Stimulated activated CD4-positive, alpha-beta T cell treated with anti-CD3 and anti-CD28 coated beads, Interleukin-15, amount 100 ng/mL, for 48 hours (primary cell): ENCODE measurements at places on chromosomes 12 and 14.

DNA sequence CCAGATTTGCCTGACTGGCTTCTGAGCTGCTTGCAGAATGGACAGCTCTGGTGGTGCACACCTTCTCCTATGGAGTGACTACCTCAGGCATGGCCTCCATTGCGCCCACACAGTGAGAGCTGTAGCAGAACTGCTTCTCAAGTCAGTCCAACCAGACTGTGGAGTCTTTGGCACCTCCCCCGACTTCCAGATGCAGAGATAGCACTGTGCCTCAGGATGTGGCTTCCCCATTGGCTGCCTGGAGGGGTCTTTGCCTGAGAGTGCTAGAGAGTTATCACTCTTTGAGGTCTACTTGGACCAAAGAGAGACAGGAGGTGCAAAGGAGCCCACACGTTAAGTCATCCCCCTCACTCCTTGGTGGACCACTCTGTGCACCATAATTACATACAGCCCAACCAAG is 44.8 kb upstream of the FRS2 start:
- no peak for DNase-seq

- no peak for DNase-seq
Measured at GRCh38 chr14:90159146-90159545, 97.2 kb upstream of the PSMC1 start.

GRCh38 chr14:55599250-55599879 is 19.4 kb downstream of the KTN1 start:
- DNase-seq, result no peak

DNA sequence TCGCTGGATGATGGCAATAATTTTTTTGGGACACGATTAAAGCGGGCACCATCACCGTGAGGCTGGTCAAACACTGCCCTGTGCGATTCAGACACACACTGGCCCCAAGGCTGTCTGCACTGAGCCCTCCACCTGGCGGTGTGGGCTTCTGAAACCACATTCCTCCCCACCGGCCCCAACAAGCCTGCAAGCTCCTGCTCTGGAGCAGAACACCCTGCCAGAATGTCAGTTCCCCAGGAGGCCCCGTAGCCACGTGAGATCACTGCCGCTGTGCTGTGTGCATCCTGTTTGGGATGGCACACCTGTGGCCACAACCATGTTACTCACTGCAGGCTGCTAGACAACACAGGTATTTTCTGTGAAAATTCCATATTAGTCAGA is 7.9 kb downstream of the GSC start:
- no peak for DNase-seq

GRCh38 chr14:92481811-92482555 is 31.6 kb upstream of the RIN3 start:
- DNase-seq, result no peak

- DNase-seq, result no peak
Measured at GRCh38 chr14:68810173-68811153, 17.6 kb upstream of the ZFP36L1 start.

- DNase-seq, result no peak
Measured at GRCh38 chr12:20513189-20513588, 144.9 kb downstream of the PDE3A start.

DNA sequence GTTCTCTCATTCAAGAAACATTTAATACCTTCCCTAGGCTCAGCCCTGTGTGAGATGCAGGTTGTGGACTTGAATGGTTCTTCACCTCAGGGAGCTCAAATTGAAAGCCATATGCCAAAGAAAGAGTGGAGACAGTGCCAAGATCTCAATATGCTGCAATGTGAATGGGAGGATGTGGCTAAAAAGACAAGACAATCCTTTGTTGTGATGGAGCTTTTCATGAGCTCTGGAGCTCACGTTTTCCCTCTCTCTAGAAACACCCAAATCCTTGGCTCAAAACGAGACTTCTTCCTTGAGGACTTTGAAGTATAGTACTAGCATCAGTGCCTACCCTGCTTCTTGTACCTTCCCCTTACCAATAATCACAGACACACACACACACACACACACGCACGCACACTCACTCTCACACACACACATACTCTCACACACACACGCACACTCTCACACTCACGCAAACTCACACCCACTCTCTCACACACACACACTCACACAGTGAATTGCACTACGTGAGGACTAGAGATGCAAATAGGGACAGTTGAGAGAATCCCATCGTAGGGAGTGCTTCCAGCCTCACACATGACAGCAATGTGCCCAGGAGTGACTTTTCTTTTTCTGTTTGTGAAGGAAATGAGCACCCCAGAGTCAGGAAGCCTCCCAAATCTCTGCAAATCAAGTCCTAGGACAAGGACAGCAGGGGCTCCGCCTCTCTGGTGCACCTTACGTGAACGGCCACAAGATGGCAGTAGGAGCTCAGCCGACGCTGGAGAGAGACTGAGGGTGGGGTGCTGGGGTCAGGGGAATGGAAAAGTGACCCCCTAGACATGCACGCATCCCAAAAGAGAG is 231.4 kb downstream of the PCNX1 start:
- no peak for DNase-seq

DNA sequence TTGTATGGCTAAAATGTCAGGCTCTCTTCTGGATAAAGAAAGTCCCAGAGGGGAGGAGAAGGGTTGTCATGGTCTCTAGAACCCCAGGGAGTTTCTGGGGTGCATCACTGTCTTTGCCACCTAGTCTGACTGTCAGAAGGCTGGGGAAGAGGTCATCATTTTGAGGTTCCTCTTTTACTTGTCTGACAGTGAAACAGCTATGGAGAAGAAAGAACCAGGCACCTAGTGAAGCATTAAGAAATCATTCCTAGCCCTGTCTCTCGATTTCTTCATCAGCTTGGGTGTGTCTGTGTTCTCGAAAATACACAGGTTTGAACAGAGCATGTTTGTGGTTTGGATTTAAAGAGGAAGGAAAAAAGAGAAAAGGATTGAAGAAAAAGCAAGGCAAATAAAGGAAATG is 158.7 kb upstream of the LRIG3 start:
- DNase-seq, result no peak

GRCh38 chr14:68165274-68165843 is 345.8 kb downstream of the RAD51B start:
- no peak for DNase-seq

GRCh38 chr14:91841065-91841464 is 26.3 kb downstream of the TC2N start:
- no peak for DNase-seq

GRCh38 chr12:93664573-93665138 is 12.5 kb upstream of the CRADD start:
- no peak for DNase-seq

DNA sequence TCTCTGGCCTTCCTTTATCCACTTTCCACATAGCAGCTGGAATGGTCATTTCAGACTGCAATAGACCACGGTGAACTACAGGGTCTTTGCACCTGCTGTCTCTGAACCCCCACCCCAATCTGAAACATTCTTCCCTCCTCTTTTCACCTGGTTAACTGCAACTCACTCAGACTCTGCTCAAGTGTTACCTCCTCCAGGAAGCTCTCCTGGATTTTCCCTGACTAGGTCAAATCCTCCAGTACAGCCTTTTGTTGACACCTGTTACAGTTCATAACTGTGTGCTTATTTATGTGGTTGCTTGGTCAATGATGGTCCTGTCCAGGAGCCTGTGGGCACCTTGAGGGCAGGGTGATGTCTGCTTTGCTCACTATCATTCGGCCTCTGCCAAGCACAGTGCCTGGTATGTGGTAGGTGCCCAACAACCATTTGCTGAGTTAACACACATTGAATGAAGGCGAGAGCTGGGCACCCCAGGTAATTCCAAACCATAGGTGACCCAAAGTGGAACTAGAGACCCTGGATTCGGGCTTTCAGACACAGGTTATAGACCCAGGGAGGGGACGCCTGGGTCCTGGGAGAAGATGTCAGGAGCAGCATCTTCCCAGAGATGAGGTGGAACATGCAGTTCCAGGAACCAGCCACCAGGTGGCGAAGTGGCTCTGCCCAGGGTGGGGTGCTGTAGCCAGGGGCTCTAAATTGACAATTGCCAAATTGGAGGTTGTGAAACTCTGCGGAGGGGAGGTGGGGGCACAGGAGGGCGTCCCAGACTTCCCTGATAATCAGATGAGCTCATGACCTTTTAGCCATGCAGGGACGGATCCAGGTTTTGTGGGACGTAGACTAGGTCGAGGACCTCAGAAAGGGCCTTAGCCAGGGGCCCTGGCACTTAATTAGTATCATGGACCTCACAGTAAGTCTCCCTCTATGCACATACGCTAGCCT is 28.1 kb downstream of the TRPV4 start:
- DNase-seq, result peak; percentile 36

DNA sequence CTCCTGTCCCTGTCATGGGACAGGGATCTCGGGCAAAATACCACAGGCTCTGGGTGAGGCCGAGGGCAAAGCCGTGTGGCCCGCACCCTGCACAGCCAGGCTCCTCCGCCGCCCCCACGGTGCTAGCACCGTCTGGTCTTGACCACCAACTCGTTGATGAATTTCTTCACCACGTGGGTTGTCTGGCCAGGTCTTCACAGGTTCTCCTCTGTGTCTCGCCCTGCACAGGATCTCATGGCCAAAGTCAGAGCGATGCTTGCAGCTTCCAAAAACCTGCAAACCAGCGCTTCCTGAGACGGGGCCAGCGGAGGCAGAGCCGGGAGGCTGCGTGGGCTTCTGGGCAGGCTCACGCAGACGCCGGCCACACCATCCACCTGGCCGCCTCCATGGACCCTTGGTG is 29.0 kb upstream of the MMP17 start:
- no peak for DNase-seq

GRCh38 chr12:46373301-46374296 is 1.0 kb upstream of the SLC38A2 start:
- peak; percentile 14 for DNase-seq

DNA sequence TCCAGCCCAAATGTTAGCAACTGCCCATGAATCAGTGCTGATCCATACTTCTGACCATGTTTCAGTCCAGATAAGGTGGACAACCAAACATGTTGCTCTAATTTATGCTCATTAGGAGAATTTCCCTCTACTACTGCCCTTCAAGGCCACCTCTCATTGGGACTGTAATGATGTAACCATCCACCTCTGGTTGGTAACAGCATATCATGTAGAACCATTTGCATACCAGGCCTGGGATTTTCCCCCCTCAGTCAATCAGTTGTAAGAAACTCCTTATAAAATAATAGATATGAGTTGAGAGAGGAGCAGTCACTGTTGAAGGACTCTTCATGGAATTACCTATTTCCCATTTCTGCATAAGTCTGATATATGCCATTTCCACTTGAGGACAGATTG is 17.8 kb upstream of the YAF2 start:
- DNase-seq, result no peak

DNA sequence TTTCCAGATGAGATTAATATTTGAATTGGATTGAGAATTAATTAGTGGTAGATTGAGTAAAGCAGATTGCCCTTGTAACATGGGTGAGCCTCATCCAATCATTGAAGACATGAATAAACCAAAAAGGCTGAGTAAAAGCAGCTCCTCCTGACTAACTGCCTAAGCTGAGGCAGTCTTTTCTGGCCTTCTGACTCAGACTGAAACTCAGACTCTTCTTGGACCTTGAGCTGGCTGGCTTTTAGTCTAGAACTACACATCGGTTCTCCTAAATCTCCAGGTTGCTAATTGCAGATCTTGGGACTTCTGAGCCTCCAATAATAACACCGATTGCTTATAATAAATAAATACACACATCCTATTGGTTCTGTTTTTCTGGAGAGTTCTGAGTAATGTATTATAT is 24.0 kb downstream of the FKBP11 start:
- DNase-seq, result no peak

- DNase-seq, result no peak
Measured at GRCh38 chr12:116864371-116865160, 16.7 kb downstream of the HRK start.

DNA sequence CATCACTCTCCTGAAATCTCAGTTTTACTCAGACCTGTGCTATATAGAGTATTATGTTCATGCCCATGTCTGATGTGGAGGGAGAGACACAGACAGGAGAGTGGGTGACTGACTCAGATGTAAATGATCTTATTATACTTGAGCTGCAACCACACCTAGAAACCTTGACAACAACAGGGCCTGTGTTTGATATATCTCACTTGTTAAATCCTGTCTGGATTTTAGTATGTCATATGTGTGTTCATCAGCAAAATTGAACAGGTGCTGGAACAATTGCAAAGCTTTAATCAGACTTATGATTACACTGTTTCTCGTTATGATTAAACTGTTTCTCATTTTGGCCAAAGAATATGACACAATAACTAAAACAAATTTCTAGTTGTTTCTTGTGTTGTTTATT is 37.7 kb downstream of the DIP2B start:
- no peak for DNase-seq

DNA sequence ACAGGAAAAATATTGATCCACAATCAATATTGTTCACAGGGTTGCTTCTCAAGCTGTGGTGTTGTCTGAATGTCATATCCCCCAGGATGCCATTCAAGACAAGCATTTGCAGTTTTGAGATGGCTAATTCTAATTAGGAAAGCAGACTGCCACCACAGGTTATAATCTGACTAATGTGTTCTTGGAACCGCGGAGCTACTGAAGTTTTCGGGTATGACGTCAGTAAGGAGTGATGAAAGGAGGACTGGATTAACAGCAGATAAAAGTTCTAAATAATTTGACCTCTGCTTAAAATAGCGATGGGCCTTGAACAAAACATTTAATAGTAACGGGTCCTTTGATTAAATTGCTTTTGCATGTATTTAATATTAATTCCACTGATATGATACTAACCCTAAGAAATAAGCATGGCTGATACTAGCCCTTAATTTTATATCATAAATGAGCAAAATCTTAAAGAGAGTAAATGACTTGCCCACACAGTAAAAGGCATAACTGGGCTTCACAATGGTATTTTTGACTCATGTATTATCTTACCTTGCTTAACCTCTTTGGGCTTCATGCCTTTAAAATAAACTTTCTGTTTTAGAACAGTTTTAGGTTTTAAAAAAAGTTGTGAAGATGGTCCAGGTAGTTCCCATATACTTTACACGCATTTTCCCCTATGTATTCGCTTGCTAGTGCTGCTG is 50.3 kb downstream of the TSHR start:
- no peak for DNase-seq

DNA sequence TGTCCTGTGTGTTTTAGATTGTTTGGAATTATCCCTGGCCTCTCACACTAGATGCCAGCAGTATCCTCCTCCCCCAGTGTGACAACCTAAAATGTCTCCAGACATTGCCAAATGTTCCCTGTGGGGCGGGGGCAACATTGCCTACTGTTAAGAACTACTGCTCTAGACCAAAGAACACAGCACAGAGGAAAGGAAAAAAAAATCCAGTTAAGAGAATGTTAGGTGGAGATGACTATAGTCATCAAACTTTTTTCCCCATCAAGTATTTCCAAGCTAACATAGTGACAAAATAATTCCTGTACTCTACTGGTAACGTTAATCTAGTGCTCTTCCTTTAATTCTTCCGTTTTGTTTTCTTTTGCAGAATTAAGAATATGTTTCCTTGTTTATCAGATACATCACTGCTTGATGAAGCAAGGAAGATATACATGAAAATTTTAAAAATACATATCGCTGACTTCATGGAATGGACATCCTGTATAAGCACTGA is 3.5 kb downstream of the CDKN1B start:
- DNase-seq, result no peak

- no peak for DNase-seq
Measured at GRCh38 chr14:71244341-71244740, 337.1 kb downstream of the PCNX1 start.
